ENCODE measurements at places on chromosomes 12 and 14.

DNA sequence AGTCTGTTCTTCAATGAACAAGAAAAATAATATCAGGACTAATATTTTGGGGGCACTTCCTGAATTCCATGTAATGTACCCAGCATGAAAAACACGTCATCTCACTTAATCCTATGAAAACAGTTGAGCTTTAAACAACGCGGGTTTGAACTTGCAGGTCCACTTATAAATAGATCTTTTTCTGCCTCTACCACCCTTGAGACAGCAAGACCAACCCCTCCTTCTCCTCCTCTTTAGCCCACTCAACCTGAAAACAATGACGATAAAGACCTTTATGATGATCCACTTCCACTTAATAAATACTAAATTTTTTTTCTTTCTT is 203.9 kb upstream of the KRR1 start:
- no peak for DNase-seq

GRCh38 chr12:29944269-29945000 is 160.7 kb upstream of the TMTC1 start:
- no peak for DNase-seq

- no peak for DNase-seq
These were observed 80.8 kb downstream of the EP400 start for GRCh38 chr12:132030367-132031038.

GRCh38 chr12:20320552-20320951 is 47.8 kb upstream of the PDE3A start:
- no peak for DNase-seq
